Activated naive CD8-positive, alpha-beta T cell treated with anti-CD3 and anti-CD28 coated beads, Interleukin-2, amount 50 U/mL, for 24 hours (primary cell): ENCODE measurements at places on chromosomes 13 and 19.

DNA sequence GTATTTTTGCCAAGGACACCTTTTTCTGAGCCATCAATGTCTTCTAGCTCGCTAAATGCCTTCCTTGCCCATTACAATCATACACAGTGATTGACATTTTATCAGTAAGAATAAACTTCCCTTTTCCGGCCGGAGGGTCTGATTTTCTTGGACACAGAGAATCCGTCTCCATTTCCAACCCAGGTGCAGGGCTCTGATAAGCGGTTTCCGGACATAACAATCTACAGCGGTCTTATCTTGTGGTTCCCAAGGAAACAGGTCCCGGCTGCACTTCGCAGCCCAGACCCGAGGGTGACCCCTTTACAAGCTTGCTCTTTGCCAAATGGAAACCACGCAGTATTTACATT, 5.1 kb upstream of the ZNF77 start:
- DNase-seq, result peak; percentile 15

DNA sequence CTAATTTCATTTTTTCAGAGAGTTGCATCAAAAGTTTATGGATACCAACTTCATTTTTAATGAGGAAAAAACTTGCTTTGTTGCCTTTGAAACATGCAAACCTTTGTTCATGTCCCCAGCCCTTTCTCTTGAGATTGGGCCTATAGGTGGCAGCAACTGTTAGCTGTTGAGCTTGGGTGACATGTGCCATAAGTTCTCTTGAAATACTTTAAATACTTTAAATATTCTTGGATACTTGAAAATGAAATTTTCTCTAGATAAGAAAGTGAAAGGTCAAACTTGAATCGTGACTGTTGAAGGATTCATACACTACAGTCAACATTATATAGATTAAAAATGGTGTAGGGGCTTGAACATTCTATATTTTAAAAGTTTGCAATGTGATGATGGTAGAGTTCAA, 294.9 kb downstream of the NDFIP2 start:
- DNase-seq, result no peak

- no peak for DNase-seq
Measured at GRCh38 chr13:33194820-33195692, 90.5 kb downstream of the STARD13 start.

- DNase-seq, result no peak
Measured at GRCh38 chr13:50742968-50743367, 100.5 kb downstream of the DLEU7 start.

GRCh38 chr19:9406798-9407352, 28.5 kb downstream of the ZNF266 start:
- peak; percentile 66 for DNase-seq

GRCh38 chr13:110403315-110403714, 96.2 kb downstream of the COL4A2 start:
- no peak for DNase-seq

DNA sequence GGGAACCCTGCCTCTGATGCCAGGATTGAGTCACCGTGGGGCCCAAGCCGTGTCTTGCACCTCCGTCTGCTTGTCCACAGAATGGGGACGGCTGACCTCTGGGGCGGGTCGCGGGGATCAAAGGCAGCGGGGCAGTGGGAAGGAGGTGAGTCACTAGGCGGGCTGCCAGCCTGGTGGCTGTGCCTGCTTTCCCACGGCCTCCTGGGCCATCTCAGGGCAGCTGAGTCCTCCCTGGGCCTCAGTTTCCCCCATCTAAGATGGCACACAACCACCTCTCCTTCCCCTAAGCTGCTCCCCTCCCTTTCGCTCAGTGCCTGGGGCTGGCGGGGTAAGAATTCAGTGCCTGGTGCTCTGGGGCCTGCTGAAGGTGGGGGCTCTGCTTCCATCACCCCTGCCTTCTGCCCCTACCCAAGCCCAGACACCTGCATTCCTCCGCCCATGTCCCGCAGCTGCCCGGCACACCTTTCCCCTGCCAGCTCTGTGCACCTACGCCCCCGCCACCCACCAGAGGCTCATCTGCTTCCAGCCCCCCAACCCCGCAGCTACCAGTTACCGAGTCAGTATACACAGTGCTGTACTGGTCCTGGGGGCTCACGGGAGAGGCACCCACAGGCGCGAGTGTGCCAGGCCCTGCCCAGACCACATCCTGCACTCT, 3.5 kb downstream of the MKNK2 start:
- DNase-seq, result no peak

DNA sequence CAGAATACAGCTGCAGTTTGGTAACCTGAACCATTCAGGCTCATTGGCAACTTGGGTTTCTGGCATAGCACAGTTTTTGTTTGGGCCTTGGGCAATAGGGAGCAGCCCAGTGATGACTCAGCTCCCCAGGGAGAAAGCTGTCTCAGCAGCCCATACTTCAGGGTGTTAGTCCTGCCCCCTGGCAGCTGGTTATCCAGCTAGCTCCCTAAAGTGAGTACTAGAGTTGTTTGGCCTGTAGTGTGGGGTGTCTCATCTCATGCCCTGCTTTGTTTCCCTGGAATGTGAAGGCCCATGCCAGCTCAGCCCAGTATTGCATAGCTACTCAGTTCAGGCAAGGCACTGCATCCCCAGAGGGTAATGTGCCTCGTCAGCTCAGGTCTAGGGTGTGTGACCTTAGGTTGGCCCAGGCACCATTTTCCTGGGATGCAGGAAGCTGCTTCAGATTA, 18.2 kb upstream of the ZNF543 start:
- no peak for DNase-seq

DNA sequence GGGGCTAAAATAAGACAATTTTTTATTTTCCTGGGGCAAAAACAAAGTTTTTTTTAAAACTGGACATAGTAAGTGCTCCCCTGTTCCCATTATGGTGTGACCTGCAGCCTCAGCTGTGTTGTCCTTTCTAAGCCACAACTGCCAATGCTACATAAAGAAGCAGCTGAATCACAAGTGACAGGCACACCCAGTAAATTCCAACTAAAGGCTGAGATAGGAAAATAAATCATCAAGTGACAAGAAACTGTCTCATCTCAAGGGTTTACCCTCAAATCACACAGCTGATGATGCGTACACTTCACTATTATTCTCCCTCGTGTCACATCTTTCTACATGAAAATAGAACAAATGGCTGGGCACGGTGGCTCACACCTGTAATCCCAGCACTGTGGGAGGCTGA, 28.7 kb downstream of the STK24 start:
- DNase-seq, result no peak

DNA sequence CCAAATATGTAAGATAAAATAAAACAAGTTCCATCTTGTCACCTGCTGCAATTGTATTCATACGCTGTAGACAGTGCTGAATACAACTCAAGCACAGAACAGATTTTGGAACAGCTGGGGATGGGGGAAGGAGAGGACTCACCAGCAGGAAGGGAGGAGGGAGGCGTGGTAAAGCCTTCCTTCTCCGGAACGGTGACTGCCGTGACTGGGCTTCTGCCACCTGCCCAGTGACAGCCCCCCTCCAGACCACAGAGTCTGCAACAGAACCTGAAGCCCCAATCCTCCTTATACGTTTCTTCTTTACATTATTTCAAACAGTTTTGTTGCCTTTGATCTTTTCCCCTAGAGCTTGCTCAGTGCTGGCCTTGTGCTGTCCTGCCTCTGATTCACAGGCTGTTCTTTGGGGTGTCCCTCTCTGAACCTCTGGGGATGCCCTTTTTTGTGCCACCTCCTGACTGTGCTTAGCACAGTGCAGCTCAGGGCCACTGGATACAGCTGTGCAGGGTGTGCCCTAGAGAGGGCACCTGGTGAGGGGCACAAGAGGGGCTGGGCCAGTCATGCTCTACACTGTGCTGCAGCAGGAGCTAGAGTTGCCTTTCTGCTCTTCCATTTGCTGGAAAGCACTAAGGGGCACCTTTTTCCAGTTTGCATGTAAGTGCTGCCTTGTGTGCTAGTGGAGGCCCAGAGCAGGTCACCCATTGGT, 213.0 kb downstream of the ZIC5 start:
- DNase-seq, result no peak

- no peak for DNase-seq
Measured at GRCh38 chr13:44756276-44756810, 180.2 kb upstream of the TSC22D1 start.

GRCh38 chr19:51861870-51862622, 25.7 kb downstream of the ZNF577 start:
- DNase-seq, result no peak

DNA sequence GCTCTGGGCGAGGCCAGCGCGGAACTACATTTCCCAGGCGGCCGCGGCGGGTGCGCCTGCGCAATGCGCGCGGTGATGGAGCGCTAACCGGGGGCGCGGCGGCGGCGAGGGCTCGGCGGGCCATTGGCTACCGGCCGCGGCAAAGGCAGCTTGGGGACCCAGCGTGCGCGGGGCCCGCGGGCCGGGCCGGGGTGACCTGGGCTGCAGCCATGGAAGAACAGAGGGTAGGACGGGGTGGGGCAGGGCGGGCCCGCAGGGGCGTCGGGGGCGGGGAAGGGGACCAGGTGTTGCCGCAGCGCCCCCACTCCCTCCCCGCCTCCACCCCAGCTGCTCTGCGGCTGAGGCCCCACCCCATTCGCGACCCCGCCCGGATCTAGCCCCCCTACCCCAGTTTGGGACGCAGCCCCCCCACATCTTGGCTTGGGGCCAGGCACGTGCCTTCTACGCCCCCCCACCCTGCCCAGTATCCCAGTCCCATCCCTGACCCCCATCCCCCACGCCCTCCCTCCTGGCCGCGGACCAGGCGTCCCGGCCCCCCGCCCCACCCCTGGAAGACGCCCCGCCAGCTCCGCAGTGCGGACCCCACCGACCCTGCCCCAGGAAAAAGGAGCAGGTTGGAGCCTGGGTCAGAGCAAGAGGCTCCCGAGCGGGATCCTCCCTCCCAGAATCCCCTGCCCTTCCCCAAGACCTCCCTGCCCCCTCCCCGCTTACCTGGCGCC, at the start of gene FSD1:
Gene FSD1 (plus strand): TSS at position 61 of the 719 bp plus-strand sequence. CDS start 149 bp downstream, at position 210.
- peak; percentile 88 for DNase-seq

GRCh38 chr13:100859861-100860260, 185.3 kb upstream of the TMTC4 start:
- DNase-seq, result no peak

DNA sequence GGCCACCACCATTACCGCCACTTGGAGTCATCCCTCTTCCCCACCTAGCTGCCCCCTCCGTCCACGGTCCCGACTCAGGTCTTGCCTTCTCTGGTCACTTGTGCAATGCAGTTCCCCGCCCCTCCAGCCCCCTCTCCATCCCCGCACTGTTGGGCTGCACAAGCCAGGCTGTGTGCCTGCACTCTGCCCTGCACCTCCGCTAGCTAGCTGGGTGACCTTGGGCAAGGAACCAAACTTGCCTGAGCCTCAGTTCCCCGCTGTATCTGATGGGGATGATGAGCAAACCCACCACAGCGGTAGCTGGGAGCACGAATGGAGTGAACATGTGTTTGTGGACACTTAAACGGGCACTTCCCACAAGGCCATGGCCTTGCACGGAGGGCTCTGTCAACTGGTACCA, 5.6 kb upstream of the TMEM147 start:
- DNase-seq, result no peak

- DNase-seq, result peak; percentile 91
Measured at GRCh38 chr19:18588611-18589379, at the start of gene REX1BD. Gene REX1BD (plus strand): TSS chr19:18588798. CDS start chr19:18588802, 4 bp downstream.

DNA sequence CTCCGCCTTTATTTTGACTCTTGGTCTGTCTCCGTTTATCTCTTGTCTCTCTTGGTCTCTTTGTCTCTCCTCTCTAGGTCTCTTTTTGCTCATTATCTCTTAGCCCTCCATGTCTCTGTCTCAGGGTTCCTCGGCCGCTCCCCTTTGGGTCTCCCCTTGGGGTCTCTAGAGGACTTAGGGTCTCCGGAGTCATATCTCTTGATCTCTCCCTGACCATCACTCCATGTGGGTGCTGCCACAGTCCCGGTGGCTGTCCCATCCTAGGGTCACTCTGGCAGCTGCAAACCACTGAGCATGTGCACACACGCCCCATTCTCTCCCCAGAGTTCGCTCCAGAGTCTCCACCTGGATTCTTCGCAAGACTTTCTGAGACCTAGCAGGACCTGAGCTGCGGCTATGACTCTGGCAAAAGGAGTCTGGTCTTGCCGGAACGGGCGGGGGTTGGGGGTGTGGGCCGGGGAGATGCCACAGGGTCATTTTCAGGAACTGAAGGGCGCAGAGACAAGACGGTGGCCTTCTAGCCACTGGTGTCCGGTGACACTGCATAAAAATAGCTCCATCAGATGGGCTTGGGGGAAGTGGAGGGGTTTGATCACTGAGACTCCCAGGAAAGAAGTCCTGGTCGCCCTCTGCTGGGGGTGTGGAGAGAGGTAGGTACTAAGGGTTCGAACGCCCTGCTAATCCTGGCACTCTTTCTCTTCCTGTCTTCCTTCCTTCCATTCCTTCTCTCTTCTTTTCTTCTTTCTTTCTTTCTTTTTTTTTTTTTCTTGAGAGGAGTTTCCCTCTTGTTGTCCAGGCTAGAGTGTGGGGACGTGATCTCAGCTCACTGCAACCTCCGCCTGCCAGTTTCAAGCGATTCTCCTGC, 1.2 kb upstream of the KCNA7 start:
- no peak for DNase-seq

DNA sequence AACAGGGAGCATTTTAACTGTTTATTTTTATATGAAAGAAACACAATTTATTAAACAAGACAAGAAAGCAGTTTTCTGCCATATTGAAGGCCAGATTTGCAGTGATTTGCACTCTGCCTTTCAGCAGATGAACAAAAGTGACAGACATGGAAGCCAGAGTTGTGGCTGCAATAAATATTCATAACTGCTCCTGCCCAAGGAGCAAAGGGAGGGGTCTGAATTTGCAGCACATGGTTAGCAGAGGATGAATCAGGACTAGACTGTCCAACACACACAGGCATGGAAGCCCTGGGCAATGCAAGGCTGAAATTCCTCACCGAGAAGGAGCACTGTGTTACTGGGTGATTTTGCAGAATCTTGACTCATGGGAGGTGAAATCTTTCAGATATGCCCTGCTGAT, 418.2 kb downstream of the DCT start:
- DNase-seq, result no peak

GRCh38 chr19:51098365-51099046, 9.7 kb downstream of the CTU1 start:
- DNase-seq, result no peak

DNA sequence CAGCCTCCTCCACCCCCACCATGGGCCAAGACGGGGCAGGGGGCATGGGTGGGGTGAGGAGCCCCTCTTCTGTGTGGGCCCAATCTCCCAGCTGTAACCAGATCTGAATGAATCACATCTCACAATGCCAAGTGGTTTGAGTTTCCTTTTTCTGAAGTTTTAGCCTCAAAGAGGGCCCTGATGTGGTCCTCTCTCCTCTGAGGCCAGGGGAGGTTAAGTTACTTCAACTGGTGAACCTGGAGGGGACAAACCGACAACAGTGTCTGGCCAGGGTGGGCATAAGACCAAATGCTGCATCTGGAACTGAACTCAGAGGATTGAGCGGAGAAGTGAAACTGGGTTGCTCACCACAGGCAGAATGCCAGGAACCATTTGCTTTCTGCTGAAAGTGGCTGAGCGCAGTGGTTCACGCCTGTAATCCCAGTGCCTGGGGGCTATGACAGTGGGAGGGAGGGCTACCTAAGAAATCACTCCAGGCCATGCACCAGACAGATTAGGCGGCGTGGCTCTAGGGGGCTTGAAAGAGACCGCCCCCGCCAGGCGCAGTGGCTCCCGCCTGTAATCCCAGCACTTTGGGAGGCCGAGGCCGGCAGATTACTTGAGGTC, 15.4 kb upstream of the IRGC start:
- peak; percentile 27 for DNase-seq
